Vagina (tissue), 2 donors: ENCODE measurements at places on chromosomes 4 and X. TPM values are rescaled to one million over a fixed set of nuclear protein-coding genes. Genes with fewer than 3 reads are reported as not detected.

The PPA2 gene
- total RNA-seq: 118 TPM

- no peak for DNase-seq
These were observed 186.0 kb upstream of the FRMPD4 start for GRCh38 chrX:11952176-11952720.

GRCh38 chr4:159291176-159291575, 188.3 kb downstream of the RAPGEF2 start:
- DNase-seq: no peak

DNA sequence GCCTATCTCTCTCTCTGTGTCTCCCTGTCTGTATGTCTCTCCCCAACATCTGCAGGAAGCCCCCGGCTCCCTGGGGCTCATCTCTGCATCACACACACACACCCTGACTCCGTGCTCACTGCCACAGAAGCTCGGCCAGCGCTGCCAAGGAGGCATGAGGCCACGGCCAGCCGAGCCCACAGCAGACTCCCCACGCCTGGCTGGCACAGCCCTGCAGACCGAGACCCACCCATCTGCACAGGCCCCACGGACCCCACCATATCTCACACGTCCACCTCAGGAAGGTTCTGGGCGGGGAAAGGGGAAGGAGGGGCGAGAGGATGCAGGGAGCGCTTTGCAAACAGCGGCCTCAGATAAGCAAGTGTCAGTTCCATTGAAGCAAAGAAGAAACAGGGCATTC, 28.5 kb upstream of the SLC25A6 start:
- DNase-seq: no peak

GRCh38 chr4:76623217-76624045, 188.4 kb downstream of the SHROOM3 start:
- DNase-seq: no peak

- DNase-seq: no peak
These were observed 65.3 kb downstream of the EGF start for GRCh38 chr4:109977854-109978501.

DNA sequence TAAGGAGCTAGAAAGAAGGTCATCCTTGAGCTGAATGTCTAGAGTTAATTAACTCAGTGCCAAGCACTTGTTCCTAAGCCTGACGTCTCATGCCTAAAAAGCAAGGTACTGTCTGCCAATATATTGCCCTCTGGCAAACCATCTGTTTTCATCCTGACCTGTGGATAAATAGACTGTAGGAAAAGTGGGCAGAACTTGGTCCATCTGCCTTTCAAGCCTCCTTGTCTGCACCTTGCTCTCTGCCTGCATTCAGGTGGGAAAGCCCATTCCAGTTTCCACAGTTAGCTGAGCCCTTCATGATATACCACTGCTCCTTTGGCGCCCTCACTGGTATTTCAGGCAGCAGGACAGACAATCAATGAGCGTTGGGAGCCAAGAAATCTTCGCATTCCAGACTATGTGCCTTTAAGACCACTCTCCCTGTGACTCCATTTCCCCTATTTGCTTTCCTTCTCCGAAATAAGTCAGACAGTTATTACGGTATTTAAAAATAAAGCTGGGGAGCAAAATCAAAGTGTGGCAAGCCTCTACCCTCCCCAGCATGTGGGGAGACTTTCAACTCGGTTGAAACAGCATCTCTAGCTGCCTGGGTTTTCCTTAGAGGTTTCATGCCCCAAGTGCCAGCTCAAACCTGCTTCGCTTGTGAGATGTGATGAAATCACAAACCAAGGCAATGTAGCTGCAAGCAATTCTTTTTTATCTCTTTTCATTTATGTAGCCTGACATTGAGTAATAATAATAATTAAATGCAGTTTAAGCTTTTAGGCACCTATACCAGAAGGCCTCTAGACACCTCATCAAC, 2.5 kb upstream of the CCDC149 start:
- DNase-seq: no peak

DNA sequence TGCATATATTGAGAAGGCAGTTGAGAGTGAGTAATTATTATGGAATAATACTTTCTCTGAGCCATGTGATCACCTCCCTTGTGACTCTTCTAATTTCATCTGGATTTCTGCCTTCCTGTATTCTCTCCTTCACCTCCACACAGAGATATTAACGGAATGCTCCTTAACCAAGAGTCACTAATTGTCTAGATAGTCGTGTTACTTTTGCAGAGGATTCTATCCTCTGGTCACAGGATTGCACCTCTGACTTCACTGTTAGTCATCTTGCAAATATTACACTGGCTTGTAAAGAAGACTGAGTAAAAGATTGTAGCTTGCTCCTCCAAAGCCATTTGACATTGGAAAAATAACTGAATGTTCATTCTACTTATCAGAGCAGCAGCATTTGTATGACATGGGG, 160.9 kb downstream of the SH2D1A start:
- DNase-seq: no peak

DNA sequence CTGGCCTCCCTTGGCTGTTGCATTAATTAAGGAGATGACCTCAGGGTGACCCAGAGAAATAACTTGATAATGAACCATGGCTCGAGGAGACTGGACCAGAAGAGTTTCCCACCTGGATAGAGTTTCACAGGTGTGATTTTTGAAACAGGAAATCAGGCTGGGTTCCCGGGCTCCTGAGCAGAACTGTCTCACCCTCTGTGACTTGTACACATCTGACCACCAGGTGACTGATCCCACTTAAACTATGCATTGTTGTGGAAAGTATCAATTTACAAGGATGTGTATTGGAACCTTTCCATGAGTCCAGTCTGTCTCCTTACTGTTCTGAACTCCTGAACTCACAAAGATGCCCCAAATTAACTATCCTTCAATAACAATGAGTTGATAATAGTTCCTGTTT, 220.3 kb downstream of the PTTG2 start:
- DNase-seq: no peak

- no peak for DNase-seq
These were observed 2.4 kb downstream of the PDZD4 start for GRCh38 chrX:153827903-153828302.
